Effector memory CD4-positive, alpha-beta T cell (primary cell): ENCODE measurements at places on chromosomes 4 and X.

DNA sequence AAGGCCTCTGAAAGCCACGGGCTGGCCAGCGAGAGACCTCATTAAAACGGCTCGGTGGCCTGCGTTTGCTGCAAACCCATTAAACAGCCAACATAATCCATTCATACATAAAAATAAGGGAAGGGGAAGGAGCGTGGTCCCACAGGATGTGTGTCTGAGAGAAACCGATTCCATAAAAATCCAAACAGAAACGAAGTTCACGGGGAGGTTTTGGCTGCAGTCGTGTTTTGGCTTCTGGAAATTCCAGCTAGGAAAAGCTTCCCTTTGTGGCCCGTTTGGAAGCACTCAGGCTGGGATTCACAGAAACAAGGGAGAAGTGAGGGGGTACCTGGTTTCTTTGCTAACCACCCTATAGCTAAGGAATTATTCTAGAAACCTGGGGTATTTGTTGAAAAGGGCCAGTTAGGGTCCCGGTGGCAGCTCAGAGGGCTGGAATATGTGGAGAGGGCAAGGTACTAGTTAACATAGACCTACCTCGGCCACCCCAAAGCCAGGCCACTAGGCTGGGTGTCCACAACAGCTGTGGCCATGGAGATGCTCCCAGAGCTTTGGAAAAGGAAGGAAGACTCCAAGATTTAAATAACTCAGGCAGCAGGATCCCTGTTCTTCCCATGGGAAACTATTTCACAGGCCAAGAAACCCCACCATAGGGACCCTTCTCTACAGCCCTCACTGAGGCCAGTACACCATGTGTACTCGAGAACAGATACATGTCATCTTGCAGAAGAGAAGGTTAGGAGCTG lies 166.8 kb downstream of the BCOR start:
- H3K27ac ChIP-seq = no peak overlapping the region
- no peak for DNase-seq
- no peak overlapping the region for H3K4me3 ChIP-seq
- no peaks in the 10 kb centered on the region for H3K4me1 ChIP-seq
- H3K36me3 ChIP-seq = no peaks in the 10 kb centered on the region

- no peak overlapping the region for H3K4me3 ChIP-seq
- H3K27ac ChIP-seq = no peak overlapping the region
- H3K36me3 ChIP-seq = no peaks in the 10 kb centered on the region
- no peaks in the 10 kb centered on the region for H3K4me1 ChIP-seq
- H3K27me3 ChIP-seq = no peaks in the 10 kb centered on the region
Observed at GRCh38 chrX:97328853-97329390, 445.2 kb downstream of the RPA4 start.

DNA sequence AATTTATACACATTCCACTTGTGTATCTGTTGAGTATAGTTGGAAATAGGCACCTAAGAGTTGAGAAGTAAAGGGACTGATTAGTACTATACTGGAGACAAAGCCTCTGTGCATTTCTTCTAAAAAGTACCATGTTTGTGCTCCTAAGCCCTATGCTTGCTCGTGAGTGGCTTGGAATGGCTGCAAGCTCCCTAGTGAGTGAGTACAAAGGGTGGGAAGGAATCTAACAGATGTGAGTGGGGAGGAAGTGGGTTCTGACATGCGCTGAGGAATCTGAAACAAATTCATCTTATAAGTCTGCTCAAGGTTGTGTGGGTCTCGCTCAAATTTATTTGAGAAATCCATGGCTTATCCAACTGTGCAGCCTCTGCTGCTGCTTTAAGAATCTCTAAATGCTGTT lies 13.3 kb downstream of the SPCS3 start:
- peaks cover 3% of the 10 kb centered on the region for H3K4me1 ChIP-seq
- H3K27me3 ChIP-seq = no peaks in the 10 kb centered on the region
- no peak overlapping the region for H3K27ac ChIP-seq
- DNase-seq = no peak

DNA sequence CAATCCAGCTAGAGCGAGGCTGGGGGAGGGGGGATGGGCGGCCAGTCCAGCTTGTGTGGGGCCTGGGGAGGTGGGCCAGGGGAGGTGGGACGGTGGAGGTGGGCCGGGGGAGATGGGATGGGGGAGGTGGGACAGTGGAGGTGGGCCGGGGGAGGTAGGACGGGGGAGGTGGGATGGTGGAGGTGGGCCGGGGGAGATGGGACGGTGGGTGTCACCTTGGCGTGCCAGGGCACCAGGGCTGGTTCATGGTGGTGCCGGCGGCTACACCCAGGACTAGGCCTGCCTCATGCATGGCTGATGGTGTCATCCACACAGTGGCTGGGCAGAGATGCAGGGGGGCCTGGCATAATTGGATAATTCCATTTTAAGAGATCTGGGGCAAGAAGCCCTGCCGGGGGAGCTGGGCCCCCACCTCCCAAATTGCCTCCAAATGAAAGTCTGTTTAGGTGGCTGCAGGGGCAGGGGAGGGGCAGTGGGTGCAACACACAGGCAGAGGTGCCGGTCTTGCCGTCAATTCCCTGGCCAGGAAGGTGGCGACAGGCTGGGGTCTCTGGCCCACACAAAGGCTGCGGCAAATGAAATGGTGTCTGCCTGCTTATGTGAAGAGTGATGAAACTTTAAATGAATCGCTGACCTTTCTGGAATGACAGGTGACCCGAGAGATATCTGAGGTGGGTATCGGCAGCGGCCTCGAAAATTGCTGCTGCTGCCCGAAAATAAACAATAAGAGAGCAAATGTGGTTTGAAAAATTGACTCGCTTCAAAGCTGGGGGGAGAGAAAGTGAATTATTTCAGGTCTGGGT lies 82.1 kb downstream of the FAM53A start:
- no peak for DNase-seq
- peaks cover 22% of the 10 kb centered on the region for H3K4me1 ChIP-seq

GRCh38 chr4:175745329-175745728 lies 66.7 kb downstream of the GPM6A start:
- no peak overlapping the region for H3K27ac ChIP-seq
- H3K4me1 ChIP-seq = no peaks in the 10 kb centered on the region
- H3K36me3 ChIP-seq = no peaks in the 10 kb centered on the region

GRCh38 chr4:1297456-1298325 lies 8.0 kb downstream of the MAEA start:
- H3K36me3 ChIP-seq = peaks cover 37% of the 10 kb centered on the region
- no peaks in the 10 kb centered on the region for H3K27me3 ChIP-seq
- peak; percentile 69 for DNase-seq
- H3K27ac ChIP-seq = peak overlapping the region; percentile 4
- H3K4me1 ChIP-seq = peaks cover 25% of the 10 kb centered on the region

DNA sequence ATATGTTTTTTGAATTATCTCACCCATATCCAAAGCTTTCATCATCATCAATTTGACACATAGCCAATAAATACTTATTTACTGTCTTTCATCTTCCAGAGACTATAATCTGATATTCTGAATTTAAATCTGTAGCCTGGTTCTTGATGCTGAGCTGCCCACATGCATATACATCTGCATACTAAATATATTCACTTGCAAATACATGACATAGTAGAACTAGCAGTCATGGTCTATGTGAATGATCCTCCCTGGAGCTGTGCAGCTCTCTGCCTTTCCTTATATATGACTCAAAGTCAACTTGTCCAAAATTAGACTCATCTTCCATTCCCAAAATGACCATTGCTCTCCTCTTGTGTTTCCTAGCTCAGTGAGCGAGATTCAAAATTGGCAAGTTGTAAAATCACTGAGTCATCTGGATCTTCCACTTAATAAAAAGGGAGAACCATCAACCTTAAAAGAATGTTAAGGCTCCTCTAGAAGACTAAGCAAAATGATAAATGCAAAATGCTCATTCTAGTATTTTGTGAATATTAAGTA lies 448.2 kb downstream of the PPARGC1A start:
- H3K4me1 ChIP-seq = no peaks in the 10 kb centered on the region
- no peaks in the 10 kb centered on the region for H3K36me3 ChIP-seq
- no peaks in the 10 kb centered on the region for H3K27me3 ChIP-seq
- no peak overlapping the region for H3K27ac ChIP-seq
- no peak for DNase-seq

- H3K4me3 ChIP-seq = no peak overlapping the region
- no peaks in the 10 kb centered on the region for H3K36me3 ChIP-seq
- H3K27me3 ChIP-seq = no peaks in the 10 kb centered on the region
Observed at GRCh38 chr4:90112715-90113114, 14.5 kb upstream of the CCSER1 start.

DNA sequence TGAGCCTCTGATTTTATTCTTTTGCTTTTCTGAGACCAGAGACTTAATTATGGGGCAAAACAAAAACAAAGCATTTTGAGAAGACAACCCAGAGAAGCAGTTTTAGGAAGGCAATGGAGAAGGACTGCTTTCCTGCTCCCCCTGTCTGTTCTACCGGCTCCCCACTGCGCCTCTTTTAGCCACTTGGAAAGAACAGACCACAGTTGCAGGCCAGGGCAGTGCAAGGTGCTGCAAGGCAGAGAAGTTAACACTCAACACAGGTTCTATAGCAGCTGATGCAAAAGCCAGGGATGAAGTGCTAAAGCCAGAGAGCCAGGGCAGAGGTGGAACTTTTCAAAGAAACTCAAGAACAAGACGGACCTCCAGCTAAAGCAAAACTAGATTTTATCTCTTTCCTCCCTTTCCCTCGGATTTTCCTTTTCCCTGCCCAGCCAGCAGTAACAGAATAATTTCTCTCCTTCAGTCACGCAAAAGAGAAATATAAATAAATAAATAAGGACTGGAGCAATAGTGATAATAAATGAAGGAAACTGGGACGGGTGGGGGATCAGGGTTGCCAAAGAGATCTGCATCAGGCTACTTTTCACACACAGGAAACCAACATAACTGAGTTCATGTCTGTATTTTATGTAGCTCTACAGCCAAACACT lies 10.4 kb downstream of the SH3RF1 start:
- H3K4me3 ChIP-seq = no peak overlapping the region
- no peak for DNase-seq
- no peaks in the 10 kb centered on the region for H3K4me1 ChIP-seq
- H3K27ac ChIP-seq = no peak overlapping the region
- H3K27me3 ChIP-seq = no peaks in the 10 kb centered on the region

- no peak overlapping the region for H3K27ac ChIP-seq
- no peaks in the 10 kb centered on the region for H3K36me3 ChIP-seq
- H3K27me3 ChIP-seq = no peaks in the 10 kb centered on the region
- H3K4me3 ChIP-seq = no peak overlapping the region
Observed at GRCh38 chr4:17265139-17265538, 246.8 kb downstream of the QDPR start.

DNA sequence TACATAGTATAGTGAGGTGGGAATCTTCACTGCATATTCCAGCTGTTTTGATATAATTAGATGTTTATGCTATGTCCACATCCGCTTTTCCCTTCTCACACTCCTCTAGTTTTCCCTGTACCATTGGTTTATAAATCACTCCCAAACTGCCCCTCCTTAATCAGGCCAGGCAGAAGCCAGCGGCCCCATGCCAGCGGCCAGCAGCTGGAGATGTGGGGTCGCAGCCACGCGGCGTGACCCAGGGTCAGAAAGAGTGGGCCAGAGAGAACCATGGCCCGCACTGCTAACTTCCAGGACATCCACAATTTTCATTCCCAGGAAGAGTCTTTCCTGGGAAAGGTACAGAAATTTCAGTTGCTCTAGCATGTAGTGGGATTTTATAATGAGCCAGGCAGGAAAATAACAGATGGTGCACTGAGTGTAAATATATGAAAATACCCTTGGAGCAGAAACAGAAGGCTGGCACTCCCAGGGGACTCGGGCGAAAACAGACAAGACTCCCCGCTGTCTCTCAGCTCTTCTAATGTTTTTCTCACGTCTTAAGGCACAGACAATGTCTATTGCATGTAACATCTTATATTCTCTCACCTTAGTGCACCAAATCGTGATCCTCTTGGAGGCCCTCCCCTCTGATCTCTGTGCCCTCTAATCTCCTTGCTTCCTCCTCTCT lies 145.9 kb upstream of the ZFP42 start:
- DNase-seq = no peak
- H3K27me3 ChIP-seq = no peaks in the 10 kb centered on the region
- no peaks in the 10 kb centered on the region for H3K4me1 ChIP-seq
